Activated T-cell treated with anti-CD3 and anti-CD28 coated beads, Interleukin-2, amount 50 U/mL, for 1 hour (primary cell): ENCODE measurements at places on chromosomes 7 and 10.

GRCh38 chr10:45417746-45418145 is 43.7 kb downstream of the ALOX5 start:
- no peak for DNase-seq

- DNase-seq, result no peak
Measured at GRCh38 chr7:32026083-32026425, 44.2 kb downstream of the PDE1C start.

GRCh38 chr10:114499630-114500190 is 95.4 kb upstream of the AFAP1L2 start:
- peak; percentile 53 for DNase-seq

GRCh38 chr7:25481891-25482290 is 253.6 kb upstream of the NPVF start:
- DNase-seq, result no peak

DNA sequence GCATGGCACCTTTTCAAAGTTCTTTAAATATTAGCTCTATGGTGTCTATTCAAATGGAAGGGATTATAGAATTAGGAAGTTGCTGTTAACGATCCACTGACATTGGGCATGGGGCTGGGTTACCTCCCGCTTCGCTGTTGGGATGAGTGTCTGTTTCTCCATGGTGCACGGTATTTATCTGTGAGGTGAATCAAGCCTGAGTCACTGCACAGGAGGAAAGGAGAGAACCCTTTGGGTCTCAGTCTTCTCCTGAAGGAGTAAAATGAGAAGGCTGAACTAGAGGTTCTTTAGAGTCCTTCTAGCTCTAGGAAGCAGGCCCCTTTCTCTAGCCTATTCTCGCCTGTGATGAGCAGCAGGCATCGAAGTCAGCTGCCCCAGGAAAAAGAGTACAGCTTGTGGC is 7.3 kb downstream of the JCAD start:
- no peak for DNase-seq

GRCh38 chr10:77661674-77662073 is 24.1 kb upstream of the KCNMA1 start:
- no peak for DNase-seq

- DNase-seq, result no peak
Measured at GRCh38 chr7:151899513-151900360, 22.8 kb upstream of the PRKAG2 start.

GRCh38 chr7:43437001-43437400 is 145.9 kb upstream of the STK17A start:
- no peak for DNase-seq

DNA sequence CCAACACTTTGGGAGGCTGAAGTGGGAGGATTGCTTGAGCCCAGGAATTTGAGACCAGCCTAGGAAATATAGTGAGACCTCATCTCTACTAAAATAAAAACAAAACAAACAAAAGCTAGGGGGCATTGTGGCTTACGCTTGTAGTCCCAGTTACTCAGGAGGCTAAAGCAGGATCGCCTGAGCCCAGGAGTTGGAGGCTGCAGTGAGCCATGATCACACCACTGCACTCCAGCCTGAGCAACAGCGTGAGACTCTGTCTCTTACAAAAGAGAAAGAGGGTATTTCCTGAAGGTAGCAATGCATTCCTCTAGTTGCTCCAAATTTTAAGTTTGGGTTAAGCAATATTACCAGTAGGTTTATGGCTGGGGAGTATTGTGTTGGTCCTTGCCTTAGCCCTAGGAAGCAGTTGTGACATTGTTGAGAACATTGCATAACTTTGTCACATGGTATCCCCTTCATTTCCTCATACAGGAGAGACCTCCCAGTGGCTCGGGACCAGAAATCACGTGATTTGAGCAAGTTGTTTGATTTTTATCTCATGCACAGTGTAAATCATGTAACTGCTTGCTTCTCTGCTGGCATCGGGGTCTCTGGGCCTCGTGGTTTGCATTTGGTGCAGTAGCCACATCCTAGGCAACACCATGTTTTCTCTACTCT is 23.3 kb upstream of the SMARCD3 start:
- DNase-seq, result no peak

DNA sequence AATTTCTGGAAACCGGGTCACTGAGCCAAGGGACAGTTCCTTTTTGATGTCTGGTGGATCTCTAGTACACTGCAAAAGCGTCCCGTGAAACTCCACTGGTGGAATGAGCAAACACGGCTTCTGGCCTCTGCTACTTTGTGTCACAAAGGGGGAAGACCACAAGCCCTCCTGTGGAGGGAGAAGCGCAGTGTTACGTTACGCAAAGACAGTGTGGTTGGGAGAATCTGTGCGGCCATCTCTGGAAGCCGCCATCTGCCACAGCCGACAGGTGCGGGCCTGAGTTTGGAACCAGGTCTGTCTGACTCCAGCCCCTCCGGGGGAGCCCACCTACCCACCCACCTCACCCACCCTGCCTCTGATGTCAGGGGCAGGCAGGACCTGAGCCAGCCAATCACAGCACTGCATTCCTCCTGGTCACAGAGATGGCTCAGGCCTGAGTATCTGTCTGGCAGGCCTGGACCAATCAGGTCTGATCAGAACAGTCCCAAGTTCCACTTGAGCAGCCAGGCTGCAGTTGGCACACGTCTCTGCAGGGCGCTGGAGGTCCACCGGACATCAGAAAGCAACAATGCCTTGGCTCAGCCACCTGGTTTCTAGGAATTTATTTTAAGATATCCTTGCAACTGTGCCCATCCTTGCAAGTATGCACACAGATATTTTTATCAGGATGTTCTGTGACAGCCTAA is 3.0 kb upstream of the CYP2W1 start:
- no peak for DNase-seq

DNA sequence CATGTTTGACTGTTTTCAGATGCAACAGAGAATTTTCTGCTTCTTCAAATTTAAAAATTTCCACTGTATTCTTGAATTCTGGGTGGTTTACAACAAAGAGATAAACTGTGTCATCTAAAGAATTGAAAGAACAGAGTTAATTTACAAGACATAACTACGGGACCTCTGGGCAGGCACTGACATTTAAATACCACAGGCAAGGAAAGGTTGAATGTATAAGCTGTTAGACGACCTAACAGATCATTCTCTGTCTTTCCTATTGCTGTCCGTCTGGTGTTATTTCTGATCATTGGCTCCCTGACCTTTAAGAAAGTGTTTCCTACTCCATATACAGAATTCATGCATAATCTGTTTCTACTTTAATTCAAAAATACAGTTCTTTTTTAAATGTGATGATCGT is 15.5 kb upstream of the PON3 start:
- no peak for DNase-seq

DNA sequence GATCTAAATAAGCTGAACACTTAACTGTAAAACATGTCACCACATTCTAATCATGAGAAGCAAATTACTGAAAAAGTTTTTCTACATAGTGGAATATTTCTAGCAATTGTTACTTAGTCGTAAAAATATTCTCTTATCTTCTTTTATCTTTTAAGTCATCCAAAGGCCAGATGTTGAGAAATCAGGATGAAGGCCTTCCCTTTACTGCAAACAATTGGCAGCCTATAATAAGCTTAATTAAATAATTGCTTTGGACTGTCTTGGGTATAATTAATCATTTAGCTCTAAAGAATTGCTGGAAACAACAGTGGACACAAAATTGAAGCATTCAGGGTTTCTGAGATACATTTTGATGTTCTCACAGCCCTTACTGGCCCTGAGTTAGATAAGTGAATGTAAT is 226.5 kb downstream of the FANK1 start:
- DNase-seq, result no peak

- peak; percentile 86 for DNase-seq
Measured at GRCh38 chr10:110918269-110918642, 724 bp downstream of the BBIP1 start.

DNA sequence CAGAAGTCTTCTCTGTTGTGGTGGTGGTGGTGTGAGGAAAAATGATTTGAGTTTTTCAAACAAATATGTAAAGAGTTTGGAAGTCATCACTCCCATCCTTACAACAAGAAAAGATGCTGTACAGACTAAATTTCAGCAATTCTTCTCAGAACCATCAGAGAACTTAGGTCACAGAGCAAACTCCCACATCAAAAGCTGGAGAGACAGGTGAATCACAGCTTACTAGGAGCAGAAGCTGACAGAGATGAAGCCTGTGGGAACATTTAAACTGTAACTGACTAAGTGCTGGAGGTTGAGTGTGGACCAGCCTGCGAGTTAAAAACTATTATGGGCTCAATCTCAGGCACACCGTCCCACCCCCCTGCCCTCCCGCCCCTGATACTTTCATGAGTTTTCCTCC is 97.3 kb downstream of the AKR1D1 start:
- DNase-seq, result no peak

DNA sequence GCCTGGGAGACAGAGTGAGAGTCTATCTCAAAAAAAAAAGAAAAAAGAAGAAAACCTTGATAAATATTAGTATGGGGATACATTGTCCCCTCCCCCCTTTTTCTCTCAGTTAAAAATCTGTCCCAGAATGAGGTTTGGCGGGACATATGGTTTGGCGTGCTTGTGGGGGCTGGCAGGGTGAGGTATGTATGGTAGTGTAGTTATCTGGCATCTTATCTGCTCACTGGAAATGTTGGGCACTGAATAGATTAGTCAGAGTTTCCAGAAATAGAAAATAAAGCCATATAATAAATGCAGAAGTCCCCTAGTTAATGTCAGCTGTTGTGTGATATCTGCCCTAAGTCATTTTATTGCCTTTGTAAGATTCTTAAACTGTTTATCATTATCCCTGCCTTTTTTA is 397.5 kb upstream of the GALNT17 start:
- DNase-seq, result no peak
